ENCODE measurements at places on chromosomes 7 and 10.

- no peak for DNase-seq
Observed at GRCh38 chr10:43124574-43125273, 13.5 kb upstream of the CSGALNACT2 start.

DNA sequence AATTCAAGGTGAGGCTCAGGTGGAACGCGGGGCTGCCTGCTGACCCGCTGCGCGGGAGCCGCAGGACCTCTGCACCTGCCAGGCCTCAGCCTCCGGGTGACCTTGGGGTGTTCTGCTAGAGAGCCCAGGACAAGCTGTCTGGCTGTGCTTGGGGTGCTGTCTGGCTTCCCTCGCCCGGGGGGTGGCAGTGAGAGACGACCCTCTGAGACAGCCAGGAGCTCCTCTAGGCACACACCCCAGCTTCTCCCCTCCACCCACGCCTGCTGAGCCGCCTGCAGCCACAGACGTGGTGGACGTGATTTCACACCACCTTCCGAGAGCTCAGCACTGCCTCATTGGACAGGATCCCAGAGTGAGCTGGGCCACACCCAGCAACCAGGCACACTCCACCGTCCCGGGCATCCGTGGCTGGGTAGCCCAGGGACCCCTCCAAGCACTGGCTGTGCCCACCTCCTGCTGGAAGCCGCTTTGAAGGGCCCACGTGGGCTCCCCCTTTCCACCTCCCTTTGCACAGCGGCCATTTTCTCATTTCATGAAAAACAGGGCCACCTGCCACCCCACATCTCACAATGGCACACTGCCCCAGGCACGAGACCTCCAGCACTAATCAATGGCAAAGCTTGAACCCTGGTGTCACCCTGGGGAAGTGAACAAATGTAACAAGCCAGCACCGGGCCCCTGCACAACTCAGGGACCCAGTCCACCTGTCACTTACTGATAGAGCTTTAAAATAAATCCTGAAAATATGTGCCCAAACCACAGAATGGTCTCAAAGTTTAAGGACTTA is 35.0 kb downstream of the ZFAND2A start:
- DNase-seq, result no peak

DNA sequence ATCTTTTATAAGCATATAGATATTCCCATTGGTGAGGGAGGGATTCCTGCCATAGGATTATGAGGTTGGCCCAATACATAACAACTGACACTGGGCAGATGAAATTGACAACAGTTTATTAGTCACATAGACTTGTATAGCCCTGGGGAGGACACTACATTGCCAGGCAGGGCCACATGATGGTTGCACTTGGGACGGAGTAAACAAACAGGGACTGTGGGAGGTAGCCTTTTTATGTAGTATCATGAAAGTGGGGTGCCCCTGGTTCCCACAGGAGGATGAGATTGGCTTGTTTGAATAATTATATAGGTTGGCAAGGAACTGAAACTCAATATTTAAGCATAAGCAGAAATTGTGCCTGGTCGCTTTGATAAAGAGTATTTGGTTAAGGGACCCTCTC is 23.5 kb downstream of the TRIM24 start:
- no peak for DNase-seq

DNA sequence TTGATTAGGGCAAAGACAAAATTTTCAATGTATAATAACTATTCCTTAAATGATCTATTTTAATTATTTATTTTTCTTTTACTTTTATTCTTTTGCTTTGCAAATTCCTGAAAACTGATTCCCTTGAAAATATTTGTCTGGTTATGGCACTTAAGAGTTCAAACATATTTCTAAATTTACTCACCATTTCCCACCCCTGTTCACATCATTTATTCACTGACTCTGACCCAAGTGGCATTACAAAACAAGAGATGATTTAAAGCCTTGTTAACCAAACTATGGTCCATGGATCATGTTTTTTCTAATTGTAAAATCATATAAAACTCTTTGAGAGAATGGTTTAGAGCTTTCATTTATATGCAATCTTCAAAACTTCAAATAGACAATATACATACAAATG is 1256.1 kb upstream of the LRRN3 start:
- no peak for DNase-seq

DNA sequence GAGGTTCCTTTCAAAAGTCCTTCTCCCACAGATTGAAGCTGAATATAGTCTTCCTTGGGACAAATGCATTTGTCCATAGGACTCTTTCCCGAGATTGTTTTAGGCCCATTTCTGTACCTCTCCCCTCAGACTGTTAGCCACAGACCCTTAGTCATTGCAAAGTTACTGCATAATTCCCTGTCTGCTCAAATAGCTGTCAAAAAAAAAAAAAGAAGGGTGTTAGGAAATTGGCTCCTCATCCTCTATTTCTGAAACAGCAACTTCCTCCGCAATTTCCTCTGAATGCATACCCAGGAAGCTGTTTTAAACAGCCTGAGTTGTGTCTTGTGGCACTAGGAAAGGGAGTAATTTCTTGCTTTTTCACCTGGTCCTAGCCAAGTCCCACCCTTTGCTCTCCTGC is 5.4 kb downstream of the LRRC4 start:
- DNase-seq, result no peak

Data from naive B cell (primary cell).